Activated T-helper 2 cell treated with anti-CD3 and anti-CD28 coated beads, Interferon-gamma antibody, Interleukin-2, Interleukin-4, amounts not matched to agents 10 μg/mL and 5 μg/mL and 100 μg/mL, durations not matched to agents 14 hours and 24 hours and 36 hours (primary cell): ENCODE measurements at places on chromosomes 1 and 21. TPM values are rescaled to one million over a fixed set of nuclear protein-coding genes. Genes with fewer than 3 reads are reported as not detected.

GRCh38 chr21:33478182-33478581 lies 1.6 kb downstream of the TMEM50B start:
- DNase-seq = no peak

DNA sequence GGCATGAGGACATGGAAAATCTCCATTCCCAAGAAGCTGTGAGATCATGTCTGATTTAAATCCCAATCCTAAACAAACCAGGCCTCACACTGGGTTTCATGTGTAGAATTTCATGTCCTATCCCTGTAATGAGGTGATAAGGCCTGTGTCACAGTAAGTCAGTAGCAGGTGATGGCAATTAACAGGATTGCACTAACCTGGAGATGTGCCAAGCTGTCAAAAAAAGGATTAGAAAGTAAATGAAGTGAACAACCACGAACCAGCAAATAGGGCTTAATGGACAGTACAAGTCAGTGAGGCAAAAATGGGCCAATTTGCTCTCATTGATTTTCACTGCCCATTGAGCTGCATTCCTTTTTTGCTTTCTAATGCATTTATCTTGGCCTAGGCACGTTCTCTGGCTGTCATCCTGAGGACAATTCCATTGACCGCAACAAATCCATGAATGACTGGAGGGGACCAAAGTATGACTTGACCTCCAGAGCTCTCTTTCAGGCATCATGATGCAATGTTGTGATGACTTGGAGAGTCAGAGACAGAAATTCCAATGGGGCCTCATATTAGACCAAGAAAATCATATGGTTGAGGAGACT lies 673.6 kb upstream of the ADGRL2 start:
- DNase-seq = no peak

- no peak for DNase-seq
Observed at GRCh38 chr1:79792219-79792930, 785.8 kb upstream of the ADGRL4 start.

DNA sequence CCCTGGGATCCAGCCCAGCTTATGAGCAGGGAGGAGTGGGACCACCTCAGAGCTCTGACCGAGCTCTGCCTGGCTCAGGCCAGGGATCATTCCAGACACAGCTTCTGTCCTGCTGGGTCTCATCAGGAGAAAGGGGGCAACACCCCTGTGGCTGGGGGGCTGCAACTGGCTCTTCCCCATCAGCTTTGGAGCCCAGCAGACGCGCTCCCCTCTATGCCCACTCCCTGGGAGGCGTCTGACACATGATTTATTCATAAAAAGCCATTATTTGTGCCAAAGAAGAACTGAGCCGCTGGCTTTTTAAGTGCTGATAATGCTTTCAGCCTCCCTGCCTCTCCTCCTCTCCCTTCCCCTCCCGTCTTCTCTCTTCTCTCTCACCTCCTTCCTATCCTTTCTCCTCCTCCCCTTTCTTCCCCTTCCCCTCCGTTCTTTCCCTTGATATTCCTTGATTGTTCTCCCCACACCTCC lies 25.0 kb downstream of the FOXO6 start:
- no peak for DNase-seq

DNA sequence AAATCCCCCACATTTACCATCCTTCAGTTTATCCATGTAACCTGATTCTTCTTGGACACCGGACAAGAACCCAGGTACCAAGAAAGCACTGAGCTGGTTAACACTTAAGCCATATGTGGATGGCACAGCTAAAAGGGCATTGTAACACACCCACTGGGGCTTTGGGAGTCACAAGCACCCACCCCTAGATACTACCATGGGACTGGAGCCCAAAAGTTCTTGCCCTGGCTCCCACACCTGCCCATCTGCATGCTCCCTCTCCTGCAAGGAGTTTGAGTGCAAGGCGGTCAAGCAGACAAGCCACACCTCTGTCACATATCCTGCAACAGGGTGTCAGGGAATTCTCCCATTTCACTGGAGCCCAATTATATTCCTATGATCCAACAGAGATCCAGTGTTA lies 270.1 kb downstream of the USH2A start:
- DNase-seq = no peak

DNA sequence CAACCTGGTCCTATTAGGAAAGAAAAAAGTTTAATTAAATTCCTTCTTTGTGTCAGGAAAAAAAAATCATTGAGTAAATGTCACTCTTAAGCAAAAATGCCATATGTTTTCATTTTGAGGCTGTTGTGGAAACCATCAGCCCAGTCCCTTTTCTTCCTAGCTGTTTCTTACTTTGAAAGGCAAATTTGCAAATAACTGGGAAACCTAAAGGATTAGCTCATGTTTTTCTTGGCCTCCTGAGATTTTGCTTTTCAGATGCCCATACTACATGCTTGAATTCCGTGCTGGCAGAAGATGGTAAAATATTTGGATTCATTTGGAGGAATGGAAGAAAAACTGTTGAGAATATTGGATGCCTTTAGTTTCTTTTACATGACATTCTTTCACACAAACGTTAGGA lies 182.1 kb upstream of the ADAMTS5 start:
- no peak for DNase-seq

DNA sequence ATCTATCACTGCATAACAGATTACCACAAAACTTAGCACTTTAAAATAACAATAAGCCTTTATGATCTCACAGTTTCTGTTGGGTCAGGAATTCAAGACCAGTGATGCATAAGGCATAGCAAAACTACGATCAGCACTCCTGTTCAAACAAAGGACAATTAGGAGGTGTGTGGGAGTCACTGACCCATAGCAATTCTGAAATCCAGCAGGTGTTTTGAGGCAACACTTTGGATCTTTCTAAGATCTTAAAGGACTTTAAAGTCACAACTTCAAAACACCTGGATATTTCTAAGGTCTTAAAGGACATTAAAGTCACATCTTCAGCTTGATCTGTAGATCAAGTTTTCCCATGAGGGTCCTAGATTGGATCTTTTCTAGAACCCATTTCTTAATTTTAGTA lies 35.3 kb downstream of the AKT3 start:
- DNase-seq = no peak

- DNase-seq = no peak
Observed at GRCh38 chr21:46423546-46424038, 35.1 kb upstream of the DIP2A start.

DNA sequence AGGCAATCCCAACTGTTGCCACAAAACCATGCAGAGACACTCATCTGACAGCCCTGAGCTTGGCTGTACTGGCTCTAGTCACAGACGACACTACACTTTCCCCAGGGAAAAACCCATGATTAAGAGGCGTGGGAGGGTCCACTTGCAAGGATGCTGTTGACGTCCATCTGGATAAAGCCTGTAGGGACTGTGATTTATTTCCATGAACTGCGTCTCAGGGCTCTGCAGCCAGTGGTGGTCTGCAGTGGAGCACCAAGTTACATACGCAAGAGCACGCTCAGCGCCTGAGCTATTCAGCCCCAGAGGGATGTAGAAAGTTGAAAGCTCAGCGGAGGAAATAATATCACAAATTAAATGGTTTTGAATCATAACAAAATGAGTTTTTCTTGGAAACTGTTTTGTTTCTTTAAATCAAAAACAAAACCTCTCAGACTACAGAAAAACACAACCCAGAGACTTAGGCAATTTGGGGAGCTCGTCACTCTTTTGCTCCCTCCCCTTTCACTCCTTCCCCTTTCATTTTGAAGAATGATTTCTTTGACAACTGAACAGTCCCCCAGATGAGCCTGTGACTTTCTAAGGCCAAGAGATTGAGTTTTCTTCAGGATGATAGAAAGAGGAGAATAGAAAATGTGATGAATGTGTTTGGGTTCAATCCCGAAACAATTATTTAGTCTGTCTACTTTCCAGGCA lies 71.2 kb downstream of the NGF start:
- no peak for DNase-seq

Gene CHIA
- not detected in 2 replicates for total RNA-seq

- DNase-seq = no peak
Observed at GRCh38 chr1:31159869-31160611, 79.6 kb downstream of the NKAIN1 start.

GRCh38 chr1:9942399-9942938 lies 722 bp downstream of the LZIC start:
- DNase-seq = peak; percentile 18

DNA sequence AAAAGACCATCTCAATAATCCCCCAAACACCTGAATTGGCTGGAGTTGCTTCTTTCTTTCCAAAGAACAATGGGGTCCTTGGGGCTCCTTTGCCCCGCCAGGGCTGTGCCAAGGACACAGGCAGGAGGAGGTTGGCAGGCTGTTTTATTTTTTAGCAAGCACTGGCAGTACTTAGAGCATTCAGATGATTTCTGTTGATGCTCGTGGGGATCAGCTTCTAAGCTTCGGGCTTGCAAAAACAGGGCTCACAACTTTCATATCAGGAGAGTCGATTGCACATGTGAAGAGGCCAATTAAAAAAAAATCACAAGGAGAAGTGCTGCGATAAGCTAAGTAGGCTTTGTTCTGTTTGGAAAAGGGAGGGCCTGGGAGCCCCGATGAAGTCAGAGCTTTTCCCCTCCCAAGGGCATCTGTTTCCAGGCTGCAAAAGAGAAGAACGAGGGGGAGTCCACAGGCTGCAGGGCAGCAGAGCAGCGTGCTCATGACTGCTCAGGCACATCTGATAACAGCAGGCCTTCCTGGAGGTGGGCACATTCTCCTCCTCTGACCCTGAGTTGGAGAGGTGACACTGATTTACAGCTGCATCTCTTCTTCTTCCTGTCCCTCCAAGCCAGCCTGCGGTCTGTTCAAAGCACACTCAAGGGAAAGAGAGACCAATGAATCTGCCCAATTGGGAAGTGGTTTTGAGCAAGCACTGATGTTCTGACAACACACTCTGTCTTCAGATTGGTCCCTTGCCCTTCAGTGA lies 27.3 kb upstream of the BCAR3 start:
- DNase-seq = no peak

DNA sequence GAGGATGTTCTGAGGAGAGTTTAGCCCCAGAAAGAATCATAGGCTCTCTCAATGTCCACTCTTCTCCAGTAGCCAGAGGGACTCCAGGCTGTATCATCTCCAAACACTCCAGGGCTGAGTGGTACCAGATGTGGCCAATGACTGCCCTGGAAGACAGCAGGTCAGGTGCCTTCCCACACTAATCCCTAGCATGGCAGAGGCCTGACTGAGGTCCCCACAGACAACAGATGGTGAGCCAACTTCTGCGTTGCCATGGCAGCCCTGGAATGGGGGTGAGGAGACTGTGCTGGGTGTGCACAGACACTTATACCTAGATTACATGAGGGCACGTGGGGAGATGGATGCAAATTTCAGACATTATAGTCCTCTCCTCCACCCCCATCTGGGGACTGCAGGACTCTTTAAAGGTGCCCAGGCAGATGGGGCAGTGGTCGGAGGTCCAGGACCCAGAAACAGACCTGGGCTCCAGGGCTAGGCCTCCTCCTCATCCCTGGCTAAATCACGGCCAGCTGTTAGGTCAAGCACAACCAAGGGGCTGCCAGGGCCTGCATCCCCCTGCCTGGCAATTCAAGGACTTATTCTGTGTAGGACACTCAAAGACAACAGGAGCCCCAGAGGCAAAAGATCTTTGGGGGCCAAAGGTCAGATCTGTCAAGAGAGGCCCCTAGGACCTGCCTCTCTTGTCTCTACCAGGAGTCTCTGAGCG lies 42.9 kb downstream of the CAMK2N1 start:
- no peak for DNase-seq

Gene NBPF4
- total RNA-seq = 0.43 and 0.97 TPM in 2 replicates

Gene NKAIN1
- total RNA-seq = 0.07 TPM in 1 of 2 replicates, not detected in the other

DNA sequence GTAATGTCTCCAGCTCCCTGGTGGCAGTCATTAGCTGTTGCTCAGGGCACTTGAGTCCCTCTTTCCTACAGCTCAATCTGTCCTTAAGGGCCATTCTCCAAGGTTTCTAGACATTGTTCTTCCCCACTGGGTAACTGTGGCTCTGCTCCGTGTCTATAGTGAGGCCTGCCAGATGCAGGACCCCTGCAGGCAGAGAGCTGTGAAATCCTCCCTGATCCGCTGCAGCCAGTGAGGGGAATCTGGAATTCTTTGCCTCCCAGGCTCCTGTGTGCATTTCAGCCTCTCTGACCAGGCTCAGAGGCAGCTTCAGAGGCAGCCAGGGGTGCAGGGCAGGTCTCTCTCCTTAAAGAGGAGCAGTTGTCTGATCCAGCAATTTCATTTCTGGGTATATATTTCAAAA lies 14.4 kb upstream of the IGSF21 start:
- no peak for DNase-seq

GRCh38 chr1:231420299-231420958 lies 1.7 kb downstream of the EGLN1 start:
- DNase-seq = no peak

- DNase-seq = no peak
Observed at GRCh38 chr1:116981521-116982037, 20.0 kb upstream of the CD101 start.

Gene AGT
- not detected in 2 replicates for total RNA-seq

Gene DCLRE1B
- total RNA-seq = 18.8 and 20.8 TPM in 2 replicates

DNA sequence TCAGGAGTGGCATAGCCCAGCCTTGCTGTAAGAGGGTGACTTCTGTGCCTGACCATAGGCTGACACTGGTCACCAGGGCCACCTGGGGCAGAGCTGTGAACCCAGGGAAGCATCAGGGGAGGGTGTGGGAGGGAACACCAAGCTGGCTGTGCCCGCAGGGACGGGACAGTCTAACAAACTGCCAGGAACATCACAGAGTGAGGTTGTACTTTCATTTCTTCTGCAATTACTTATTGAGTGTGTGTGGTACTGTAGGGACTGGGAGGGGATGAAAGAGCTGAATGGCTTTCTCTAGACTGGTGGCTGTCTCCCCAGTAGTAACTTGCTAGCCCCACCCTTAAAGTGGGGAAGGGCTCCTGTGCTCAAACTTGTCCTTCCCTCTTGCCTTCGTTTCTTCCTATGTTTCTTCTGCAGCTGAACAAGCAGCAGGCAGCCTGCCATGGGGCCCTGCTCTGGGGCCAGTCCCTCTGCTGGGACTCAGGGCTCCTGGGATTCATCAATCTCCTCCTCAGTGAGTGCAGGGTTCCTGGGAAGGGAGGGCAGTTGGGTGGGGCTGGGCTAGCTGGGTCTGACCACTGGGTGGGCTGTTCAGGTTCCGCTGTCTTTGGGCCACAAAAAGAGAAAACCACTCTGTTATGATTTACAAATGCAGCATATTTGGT lies 39.7 kb upstream of the ETV3 start:
- no peak for DNase-seq

- DNase-seq = no peak
Observed at GRCh38 chr1:9569267-9569666, 19.4 kb upstream of the TMEM201 start.

GRCh38 chr21:26715878-26716506 lies 129.2 kb downstream of the ADAMTS1 start:
- no peak for DNase-seq

DNA sequence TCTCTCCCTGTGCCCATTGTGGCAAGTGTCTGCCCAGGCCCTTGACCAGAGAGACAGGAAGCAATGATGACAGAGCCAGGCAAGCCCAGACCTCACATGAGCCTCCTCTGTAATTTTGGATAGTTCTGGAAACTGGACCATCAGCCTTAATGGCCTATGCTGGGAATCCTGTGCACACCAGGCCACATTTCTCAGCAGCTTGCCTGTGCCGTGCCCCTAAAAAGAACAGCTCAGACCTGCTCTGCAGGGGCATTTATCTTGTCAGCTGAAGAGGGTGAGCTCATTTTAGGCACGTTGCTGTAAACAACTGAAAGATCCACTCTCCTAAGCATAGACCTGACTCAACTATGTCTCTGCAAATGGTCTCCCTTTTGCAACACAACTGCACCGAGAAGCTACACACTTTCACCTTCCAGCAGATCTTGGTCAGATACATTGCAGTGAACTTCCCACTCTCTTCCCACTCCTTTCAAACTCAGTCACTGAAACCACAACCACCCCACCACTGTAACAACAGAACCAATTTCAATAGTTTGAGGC lies 53.5 kb upstream of the BACH1 start:
- DNase-seq = no peak
